ENCODE measurements at places on chromosomes 4 and X.

DNA sequence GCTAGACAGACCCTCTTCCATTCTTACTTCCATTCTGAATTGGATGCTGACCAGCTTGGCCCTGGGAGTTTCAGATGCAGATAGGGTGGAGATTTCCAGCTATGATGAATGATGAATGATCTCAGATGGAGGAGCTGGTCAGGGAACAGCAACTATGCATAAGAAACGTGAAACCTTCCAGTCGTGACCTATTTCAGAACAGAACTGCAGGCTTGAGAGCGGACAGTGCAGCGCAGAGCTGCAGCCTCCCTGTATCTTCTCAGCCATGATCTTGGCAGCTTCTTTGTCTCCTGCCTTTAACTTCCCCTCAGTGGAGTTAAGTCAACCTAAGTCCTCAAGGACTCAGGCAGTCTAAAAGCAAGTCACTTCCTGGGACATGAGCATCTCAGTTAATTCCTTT is 43.3 kb upstream of the HAND2 start:
- no peak for DNase-seq

- no peak for DNase-seq
Observed at GRCh38 chr4:154126276-154126675, 337.4 kb upstream of the SFRP2 start.

- DNase-seq: no peak
Observed at GRCh38 chr4:173424899-173425805, 26.2 kb upstream of the SCRG1 start.

DNA sequence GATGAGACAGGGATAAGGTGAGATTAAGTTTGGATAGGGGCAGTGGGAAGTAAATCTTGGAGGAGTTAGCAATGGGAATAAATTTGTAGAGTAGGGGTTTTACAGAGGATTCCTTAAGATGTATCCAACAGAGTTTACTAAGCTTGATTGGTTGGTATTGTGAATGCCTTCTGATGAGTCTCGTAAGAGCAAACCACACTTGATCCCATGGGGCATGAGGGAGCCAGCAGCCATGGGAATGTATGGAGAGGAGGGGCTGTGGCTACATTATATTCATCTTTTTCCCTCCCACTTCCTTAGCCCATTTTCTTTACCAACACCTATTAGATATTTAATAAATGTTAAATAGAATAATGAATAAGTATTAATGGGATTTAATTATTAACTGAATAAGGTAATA is 126.6 kb upstream of the NDST3 start:
- DNase-seq: no peak

All from NK-92 treated with Interleukin-12 subunit alpha and Interleukin-12 subunit beta, amount 100 ng/mL, for 24 hours (cell line).